ENCODE measurements at places on chromosomes 16 and 17.

DNA sequence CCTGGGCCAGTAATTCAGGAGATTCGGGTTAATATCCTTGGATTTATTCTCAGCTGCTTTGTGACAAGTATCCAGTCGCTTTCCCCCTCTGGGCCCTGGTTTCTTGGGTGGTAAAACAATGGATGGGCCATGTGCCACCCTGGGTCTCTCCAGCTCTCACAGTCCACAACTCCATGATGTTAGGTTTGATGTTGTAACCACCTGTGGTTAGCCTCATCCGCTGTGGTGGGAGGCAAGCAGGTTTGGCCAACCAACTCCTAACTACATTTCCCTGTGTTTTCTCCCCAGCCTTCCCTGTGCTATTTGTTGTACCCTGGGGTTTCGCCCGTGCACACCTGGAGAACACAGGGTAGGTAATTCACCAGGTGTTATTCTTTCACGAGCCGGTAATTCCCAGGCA lies 35.1 kb downstream of the GLP2R start:
- DNase-seq = no peak

DNA sequence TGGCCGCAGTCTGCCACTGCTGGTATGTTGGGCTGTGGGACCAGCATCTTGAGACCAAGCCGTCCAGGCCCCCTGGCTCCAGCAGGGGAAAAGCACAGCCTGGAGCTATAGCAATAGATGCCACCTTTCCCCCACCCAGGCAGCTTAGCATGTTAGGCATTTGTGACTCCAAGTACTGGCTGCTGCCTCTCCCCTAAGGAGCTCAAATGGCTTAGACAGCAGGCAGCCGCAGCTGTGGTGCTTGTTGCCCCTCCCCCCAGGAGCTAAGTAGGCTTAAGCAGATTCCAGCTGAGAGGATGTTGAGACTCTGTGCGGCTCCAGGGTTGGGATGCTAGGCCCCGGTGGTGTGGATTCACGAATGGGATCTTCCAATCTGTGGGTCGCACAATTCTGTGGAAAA lies 88.8 kb upstream of the ANKFN1 start:
- DNase-seq = no peak

DNA sequence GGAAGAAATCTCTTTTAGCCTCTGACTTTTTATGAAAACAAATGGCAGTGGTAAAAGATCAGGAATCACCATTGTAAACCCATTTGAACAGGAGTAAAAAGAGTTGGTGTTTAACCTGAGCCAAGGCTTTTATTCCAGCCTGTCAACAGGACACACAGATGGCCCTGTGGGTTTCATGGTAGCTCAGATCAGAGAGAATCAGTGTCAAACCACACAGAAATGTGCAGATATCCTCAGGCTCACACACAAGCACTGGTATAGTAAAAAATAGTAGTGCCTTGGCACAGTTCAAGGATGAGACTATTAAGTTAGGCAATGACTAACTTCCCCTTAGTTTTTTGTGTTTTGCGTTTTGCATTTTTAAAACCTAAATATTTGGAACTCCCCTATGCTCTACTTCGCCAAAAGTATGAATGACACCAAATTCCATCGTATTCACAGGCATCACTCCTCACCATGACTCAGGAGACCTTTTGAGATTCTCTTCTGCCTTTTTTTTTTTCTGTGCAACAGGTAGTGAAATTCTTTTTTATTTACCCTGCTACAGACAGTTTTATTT lies 1200.0 kb downstream of the CDH11 start:
- no peak for DNase-seq

DNA sequence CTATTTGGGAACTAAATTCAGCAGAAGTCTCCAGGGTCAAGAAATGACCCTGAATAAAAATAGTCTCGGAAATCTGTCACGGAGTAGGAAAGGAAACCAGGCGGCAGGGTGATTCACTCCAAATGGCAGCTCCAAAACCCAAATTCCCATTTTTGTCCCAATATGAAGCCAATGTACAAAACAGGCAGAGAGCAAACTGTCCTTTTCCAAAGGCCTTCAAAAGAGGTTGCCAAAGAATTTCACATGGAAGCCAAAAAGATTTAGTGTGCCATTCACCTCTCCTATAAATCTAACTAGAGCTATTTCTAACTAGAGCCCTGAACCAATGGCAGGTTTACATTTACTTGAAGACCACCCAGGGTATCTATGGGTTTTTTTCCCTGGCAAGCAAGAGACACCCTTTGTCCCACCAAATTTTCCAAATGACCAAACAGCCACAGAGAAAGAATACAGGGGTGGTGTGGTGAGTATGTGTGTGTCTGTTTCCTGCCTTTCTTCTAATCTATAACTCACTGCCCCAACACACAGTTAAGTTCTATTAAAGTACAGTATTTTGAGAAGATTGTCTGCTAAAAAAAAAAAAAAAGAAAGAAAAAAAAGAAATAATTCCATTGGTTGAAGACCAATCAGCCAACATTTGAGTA lies 6.8 kb downstream of the MYO1D start:
- no peak for DNase-seq

GRCh38 chr16:28304214-28304613 lies 11.9 kb downstream of the SBK1 start:
- no peak for DNase-seq

DNA sequence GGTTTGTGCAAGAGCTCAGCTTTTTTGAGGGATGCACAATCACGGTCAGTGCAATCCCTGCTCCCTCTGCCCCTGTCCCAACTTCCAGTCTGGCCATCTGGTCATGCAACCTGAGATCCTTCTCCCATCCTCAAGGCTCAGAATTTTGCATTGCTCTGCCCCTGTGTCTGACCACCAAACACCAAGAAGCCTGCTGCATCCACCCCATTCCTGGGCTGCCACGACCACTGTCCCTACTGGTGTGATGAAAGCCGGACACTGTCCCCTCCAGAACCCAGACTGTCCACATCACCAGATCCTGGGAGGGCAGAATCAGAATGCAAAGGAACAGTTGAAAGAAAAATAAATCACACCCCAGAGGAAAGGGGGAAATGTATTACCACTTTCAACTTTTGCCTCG lies 231.0 kb downstream of the C16orf78 start:
- DNase-seq = no peak

- DNase-seq = no peak
These were observed 15.4 kb downstream of the PIPOX start for GRCh38 chr17:29058391-29058790.

GRCh38 chr17:64413513-64413912 lies 22.9 kb upstream of the PECAM1 start:
- DNase-seq = no peak

DNA sequence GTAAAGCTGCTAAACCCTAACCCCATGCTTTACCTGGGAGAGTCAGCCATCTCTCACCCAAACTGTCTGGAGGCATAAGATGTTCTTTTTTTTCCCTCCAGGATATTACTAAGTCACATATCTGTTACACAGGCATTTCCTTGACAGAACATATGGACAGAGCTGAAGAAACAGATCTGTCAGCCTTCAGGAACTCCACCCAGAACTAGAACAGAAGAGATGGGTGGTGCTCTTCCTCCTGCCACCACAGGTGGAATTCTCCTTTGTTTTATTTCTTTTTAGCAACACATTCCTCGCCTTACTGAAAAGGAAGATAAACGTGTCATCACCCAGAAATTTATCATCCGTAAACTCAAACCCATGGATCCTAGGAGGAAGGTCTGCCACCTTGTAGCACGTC lies 8.8 kb downstream of the MYCBPAP start:
- DNase-seq = no peak

GRCh38 chr17:56835264-56835585 lies 1.3 kb downstream of the DGKE start:
- no peak for DNase-seq

GRCh38 chr16:54748611-54749190 lies 182.0 kb upstream of the IRX5 start:
- no peak for DNase-seq

DNA sequence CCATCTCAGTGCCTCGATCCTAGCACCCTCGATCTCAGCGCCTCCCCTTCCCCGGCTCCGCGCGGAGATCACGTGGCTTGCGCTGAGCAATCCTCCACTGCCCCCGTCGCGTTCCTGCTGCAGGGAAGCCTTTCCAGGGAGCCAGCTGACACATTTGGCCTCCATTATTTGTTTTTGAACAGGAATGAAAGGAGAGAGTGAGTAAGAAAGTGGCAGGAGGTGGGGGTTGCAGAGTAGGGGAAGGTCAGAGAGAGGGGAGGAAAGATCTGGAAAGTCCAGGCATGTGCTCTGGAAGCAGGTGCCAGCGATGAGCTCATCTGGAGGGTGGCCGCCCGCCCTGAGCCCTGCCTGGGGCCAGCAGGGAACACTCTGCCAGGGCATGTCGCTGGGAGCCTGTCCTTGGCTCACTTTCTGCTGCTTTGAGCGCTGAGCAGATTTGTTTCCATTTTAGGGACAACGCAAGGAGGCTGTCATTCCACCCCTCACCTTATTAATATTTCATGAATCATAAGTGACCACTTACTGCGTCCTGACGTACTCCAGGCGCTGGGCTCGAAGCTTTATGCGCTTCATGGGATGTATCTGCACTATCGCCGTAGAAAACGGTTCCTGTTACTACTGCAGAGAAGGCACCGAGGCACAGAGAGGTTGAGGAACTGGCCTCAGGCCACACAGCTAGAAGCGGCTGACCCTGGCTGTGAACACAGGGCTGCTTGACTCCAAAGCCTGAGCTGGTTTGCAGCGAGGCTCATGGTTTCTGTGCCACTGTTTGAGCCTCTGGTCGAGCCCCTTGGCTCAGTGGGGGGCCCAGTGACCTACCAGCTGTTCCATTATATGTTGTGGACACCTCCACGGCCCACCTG lies 283.1 kb downstream of the SEC14L1 start:
- DNase-seq = no peak

- DNase-seq = no peak
These were observed 27.7 kb downstream of the GINS2 start for GRCh38 chr16:85660843-85661739.

GRCh38 chr17:6524520-6524919 lies 31.8 kb downstream of the PITPNM3 start:
- DNase-seq = no peak

GRCh38 chr16:11160676-11161115 lies 95.3 kb downstream of the SOCS1 start:
- no peak for DNase-seq

All from stimulated activated CD8-positive, alpha-beta memory T cell treated with anti-CD3 and anti-CD28 coated beads, Interleukin-4, amount 100 ng/mL, for 1 hour (primary cell).